ENCODE measurements at places on chromosomes 7 and 10. TPM values are rescaled to one million over a fixed set of nuclear protein-coding genes. Genes with fewer than 3 reads are reported as not detected.
A peak's percentile ranks its signal among the peaks of the same experiment; 100 is the strongest.

The XRCC2 gene
- polyA plus RNA-seq = 11.2 TPM

DNA sequence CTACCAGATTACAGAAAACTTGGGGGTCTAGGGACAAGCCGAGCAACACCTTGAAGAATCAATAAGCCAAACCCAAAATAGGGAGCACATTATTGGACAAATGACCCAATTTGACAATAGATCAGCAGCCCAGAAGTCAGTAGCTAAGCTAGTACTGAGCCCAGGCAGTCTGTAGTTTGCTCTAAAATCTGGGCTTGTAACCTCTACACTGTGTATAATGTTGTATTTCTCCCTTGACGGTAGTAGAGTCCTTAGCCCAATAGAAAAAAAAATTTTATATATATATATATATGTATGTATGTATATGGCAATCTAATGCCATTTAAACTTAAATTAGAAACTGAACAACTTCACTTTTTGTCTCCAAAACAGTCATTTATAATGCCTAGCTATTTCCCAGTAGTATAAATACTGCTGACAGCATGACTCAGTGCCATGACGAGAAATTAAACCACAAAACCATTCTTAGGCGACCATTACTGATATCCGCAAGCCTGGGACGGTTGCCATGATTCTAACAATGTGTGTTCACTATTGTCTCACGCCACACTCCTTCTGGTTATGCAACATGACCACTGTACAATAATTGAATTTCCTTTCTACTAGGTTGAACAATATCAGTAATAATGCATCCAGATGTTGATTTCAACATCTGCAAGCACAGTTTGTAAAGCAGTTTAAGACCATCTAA lies 110.5 kb downstream of the IPMK start:
- DNase-seq = no peak

The GSAP gene
- polyA plus RNA-seq = 9.6 TPM

- no peak for DNase-seq
Measured at GRCh38 chr10:74380795-74381194, 229.8 kb downstream of the ADK start.

- DNase-seq = no peak
Measured at GRCh38 chr10:83617692-83618545, 521.4 kb upstream of the GHITM start.

DNA sequence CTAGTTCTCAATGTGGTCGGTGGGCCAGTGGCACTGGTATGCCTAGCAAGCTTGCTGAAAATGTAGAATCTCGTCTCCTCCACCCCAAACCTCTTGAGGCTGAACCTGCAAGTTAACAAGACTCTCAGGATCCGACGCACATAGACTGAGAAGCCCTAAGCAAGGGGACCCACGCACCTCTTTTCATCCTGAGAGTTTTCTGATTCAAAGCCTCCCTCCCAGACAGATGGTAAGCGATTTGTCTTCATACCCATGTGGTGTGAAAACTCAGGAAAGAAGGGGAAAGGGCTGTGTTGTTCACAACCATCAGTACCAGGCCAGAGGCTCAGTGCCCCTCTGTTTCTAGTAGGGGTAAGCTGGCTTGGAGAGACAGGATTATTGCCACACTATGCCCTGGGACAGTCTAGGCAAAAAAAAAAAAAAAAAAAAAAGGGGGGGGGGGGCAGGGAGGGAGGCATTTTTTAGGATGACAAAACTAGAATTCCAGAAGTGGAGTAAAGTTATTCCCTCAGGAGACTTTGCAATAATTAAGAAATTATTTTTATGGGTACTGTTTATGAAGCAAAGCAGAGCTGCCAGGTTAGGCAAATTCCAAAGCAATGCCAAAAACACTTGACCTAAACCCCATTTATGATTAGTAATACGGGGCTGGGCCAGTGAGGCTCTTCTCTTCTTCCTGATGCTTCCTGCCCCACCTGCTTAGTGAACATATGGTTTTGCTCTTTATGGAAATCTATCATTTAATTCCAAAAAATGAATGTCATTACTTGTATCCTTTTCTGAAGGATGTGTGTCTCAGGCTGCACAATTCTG lies 117.6 kb upstream of the PDLIM1 start:
- no peak for DNase-seq

The CUBN gene
- 170 TPM for polyA plus RNA-seq

- no peak for DNase-seq
Measured at GRCh38 chr10:80270887-80271286, 18.6 kb downstream of the MAT1A start.

DNA sequence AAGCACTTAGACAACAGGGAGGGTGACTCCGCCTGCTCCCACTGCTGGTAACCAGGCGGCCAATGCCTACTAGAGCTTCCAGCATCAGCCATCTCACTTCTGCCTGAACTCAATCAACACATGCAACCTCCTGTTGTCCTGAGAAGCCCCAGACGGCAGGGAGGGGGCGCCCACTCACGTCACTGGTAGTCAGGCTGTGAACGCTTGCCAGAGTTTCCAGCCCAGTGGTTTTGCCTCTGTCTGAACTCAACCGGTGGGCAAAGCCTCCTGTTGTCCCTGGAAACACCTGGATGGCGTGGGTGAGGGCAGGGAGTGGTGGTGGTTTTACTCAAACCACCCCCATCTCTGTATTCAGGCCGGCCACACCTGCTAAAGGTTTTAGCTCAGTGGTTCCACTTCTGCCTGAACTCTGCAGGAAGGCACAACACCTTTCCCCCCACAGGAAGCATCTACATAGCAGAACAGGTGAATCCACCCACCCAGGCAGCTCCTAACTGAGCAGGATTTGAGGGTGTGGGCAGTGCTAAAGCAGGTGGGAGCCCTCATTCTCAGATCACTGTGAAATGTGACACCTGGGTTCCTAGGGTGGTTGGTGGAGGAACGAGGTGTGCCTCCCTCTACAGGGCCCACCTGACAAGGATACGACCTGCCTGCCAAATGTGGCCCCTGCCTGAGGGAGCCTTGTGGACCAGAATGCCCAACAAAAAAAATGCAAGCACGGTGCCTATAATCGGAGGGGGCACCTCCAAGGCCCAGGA lies 563.0 kb upstream of the SEMA3D start:
- DNase-seq = no peak

The CALN1 gene
- polyA plus RNA-seq = 0.83 TPM

GRCh38 chr7:116311816-116312471 lies 101.6 kb downstream of the TES start:
- DNase-seq = no peak

The FKBP14 gene
- polyA plus RNA-seq = 18.4 TPM

GRCh38 chr10:33333260-33334101 lies 986 bp downstream of the NRP1 start:
- DNase-seq = no peak

- peak; percentile 26 for DNase-seq
Measured at GRCh38 chr10:9305018-9305655, 1250.6 kb downstream of the GATA3 start.

GRCh38 chr7:104857458-104858425 lies 156.3 kb upstream of the KMT2E start:
- no peak for DNase-seq

The FKBP9 gene
- polyA plus RNA-seq = 154 TPM

GRCh38 chr10:78955206-78955605 lies 113.6 kb upstream of the ZMIZ1 start:
- no peak for DNase-seq

Data from renal pelvis (tissue), 12 donors.